Inflammatory macrophage treated with lipopolysaccharide for 4 hours (primary cell): ENCODE measurements at places on chromosomes 2 and 18.

DNA sequence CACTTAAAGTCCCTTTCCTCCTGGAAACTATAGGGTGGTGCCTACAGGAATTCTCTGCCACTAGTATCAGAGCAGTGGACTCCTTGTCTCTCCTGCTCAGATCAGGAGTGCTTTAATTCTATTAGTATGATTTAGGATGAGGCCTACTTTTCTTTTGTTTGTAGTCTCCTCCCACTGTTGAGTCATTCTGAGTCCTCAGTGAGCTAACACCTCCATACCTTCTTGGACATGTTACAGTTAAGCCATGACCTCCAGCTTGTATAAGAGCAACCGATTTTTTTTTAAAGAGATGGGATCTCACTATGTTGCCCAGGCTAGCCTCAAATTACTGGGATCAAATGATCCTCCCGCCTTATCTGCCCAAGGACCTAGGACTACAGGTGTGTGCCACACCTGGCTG is 48.7 kb upstream of the OTOF start:
- DNase-seq = no peak

- no peak for DNase-seq
Observed at GRCh38 chr2:148981781-148982180, 56.7 kb upstream of the LYPD6B start.

GRCh38 chr2:241344925-241345651 is 11.0 kb upstream of the FARP2 start:
- no peak for DNase-seq

DNA sequence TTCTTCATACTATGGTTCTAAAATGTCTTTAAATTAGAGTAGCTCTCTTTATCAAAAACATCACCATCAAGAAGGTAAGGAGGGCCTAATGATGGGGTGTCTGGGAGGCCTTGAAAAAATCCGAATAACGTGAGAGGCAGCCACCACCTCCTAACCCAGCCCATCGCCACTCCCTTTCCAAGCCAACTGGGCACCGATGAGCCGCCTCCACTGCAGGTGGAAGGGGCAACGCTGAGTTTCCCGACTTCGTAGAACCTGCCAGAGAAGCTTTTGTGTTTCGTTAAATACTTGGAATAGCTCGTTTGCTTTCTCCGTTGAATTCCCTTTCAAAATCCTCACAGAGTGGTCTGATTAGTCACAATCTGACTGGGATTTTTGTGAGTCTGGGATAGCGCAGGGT is 22.0 kb upstream of the RPL31 start:
- DNase-seq = no peak

GRCh38 chr2:197277794-197278193 is 32.8 kb downstream of the ANKRD44 start:
- DNase-seq = no peak

GRCh38 chr2:81266106-81266505 is 961.6 kb upstream of the LRRTM1 start:
- no peak for DNase-seq

DNA sequence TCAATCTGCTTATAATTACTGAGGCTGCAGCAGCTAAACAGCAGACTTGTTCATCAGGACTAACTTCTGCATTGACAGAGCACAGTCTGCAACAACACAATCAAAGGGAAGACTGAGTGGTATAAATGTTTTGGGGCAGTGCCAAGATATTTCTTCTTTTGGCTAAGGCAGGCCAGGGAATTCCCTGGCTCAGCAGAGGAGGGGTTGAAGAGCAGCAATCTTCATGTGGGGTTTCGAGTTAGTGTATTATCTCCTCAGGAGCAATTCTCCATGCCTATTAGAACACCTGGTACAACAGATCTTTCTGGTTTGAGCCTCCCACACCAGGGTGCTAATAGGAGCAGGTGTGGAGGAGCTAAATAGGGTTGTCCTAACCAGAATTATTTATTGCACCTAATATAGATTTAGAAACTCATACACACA is 103.0 kb upstream of the STK17B start:
- peak; percentile 46 for DNase-seq

- DNase-seq = no peak
Observed at GRCh38 chr2:152550386-152550785, 166.9 kb downstream of the PRPF40A start.

GRCh38 chr2:180370511-180371205 is 363.6 kb upstream of the CWC22 start:
- DNase-seq = no peak

- DNase-seq = no peak
Observed at GRCh38 chr18:4586731-4587130, 131.6 kb upstream of the DLGAP1 start.

DNA sequence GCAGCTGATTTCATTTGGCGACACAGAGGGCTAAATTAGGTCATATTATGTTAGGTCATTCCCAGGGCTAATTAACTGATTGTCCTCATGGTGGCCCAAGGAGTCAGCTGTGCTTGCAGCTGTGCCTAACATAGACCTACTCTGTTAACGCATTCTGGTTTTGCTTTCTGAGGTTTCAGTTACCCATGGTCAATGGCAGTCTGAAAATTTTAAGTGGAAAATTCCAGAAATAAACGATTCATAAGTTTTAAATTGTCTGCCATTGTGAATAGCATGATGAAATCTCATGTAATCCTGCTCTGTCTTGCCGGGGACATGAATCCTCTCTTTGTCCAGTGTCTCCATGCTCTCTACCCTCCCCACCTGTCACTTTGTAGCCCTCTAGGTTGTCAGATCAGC is 168.7 kb downstream of the KCNS3 start:
- DNase-seq = no peak

DNA sequence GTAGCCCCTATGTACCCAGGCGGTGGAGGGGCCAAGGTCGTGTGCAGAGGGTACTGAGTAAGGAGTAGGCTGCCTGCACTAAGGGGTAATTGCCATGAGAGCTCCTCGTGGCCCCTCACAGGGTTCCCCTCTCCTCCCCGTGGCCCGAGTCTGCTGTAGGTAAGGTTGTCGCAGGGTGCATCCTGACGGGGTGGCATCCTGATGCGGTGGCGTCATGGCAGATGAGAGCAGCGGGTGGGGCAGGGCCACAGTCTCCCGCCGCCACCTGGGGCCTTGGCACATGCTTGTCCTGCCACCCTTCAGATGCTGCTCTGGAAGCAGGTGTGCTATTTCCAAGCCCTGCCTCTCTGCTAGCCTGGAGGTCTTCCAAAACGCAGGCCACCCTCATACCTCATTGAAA is 89.7 kb downstream of the EIPR1 start:
- DNase-seq = no peak

DNA sequence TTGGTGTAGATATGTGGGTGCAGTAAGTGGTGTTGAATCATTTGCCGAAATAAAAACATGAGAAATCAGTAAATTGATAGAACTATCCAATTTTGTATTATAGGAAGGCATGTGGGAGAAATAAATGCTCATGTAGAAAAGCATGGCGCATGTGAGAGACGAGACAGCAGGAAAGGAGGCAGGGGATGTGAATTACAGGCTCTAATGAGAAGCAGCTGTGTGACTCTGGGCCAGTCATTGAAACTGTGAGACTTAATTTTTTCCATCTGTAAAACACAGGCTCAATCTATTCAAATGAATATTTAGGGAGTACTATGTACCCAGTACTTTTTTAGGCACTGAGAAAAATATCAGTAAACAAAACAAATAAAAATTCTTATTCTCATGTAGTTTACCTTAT is 42.6 kb upstream of the MAP3K20 start:
- DNase-seq = no peak

GRCh38 chr2:128454980-128455720 is 136.5 kb upstream of the HS6ST1 start:
- DNase-seq = no peak

DNA sequence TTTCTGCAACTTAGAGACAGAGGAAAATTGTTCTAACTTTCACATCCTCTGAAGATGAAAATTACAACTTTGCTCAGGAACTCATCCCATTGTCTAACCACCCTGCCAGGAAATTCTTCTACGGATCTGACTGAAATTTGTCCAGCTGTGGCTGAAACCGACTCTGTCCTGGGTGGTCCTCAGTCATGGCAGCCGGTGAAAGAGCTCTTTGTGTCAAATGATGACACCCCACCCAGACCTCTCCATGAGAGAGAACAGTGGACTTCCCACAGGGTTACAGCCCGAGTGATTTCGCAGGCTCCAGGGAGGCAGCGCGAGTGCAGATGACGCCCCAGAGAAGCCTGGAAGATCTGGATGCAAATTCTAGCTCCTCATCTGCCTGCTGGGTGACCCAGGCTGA is 65.1 kb upstream of the TRIB2 start:
- no peak for DNase-seq

- DNase-seq = peak; percentile 14
Observed at GRCh38 chr18:75727456-75727855, 300.0 kb upstream of the SMIM21 start.

GRCh38 chr2:9107168-9108025 is 99.2 kb upstream of the ASAP2 start:
- DNase-seq = no peak

GRCh38 chr18:44679914-44680272 is 795 bp upstream of the SETBP1 start:
- DNase-seq = peak; percentile 26

GRCh38 chr2:43075054-43075593 is 151.3 kb downstream of the ZFP36L2 start:
- no peak for DNase-seq

DNA sequence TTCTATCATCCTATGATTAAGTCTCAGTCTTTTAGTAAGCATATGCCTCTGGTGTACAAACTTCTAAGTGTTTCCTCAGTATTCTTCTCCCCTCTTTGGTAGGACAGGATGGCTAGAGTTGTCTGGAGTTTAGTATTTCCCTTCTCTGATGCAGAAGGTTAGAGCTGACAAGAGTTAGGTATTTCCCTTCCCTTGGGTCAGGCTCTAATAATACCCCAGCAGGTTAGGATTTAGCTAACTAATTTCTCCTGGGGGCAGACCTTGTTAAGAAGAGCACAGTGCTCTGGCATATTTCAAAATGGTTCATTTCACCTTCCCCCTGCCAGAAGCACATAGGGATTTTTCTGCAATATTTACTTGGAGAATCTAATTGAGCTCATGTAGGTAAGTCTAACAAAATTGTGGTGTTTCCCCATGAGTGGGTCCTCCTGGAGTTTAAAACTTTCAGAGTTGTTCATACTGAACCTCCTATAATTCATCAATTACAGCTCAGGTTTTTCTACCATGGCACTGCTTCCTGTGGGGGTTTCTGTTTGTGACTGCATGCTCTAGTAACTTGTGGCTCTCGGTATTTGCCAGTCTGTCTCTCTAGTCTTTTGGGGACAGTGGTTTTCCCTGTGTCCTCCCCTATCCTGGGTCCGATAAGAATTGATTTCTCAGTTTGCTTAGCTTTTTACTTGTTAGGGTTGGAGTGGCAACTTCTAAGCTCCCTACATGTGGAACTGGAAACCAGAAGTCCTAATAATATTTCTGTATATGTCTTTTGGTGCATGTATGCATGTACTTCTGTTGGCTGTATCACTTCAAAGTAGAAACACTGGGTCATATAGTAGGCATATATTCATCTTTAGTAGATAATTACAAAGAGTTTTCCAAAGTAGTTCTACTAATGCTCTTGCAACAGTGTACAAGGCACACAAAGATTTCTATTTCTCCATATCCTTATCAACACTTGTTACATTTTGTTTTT is 77.7 kb downstream of the GDF7 start:
- DNase-seq = no peak

- DNase-seq = peak; percentile 21
Observed at GRCh38 chr2:217905896-217906295, 96.9 kb downstream of the TNS1 start.

- DNase-seq = peak; percentile 52
Observed at GRCh38 chr18:50820901-50821520, 1.2 kb upstream of the MRO start.

GRCh38 chr2:146317959-146318358 is 1526.9 kb upstream of the ACVR2A start:
- DNase-seq = peak; percentile 18

- no peak for DNase-seq
Observed at GRCh38 chr18:51020536-51020935, 9.5 kb upstream of the SMAD4 start.

DNA sequence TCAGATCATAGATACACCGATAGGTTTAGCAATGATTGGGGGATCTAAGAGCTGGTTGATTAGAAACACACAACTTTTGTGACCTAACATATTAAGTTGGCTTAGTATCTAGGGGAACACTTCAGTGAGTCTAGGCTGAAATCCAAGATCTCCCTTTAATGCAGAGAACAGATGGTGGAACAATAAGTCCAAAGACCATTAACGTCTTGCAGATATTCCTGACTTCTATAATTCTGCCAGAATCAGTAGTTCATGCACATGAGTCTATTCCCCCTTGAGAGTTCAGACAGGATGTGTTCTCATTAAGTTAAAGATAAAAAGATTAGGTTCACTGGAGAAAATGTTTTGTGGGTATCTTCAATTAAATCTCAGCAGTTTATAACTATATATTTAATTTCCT is 506.5 kb downstream of the TSN start:
- DNase-seq = no peak

- DNase-seq = no peak
Observed at GRCh38 chr2:218326315-218326714, 30.3 kb upstream of the CATIP start.

DNA sequence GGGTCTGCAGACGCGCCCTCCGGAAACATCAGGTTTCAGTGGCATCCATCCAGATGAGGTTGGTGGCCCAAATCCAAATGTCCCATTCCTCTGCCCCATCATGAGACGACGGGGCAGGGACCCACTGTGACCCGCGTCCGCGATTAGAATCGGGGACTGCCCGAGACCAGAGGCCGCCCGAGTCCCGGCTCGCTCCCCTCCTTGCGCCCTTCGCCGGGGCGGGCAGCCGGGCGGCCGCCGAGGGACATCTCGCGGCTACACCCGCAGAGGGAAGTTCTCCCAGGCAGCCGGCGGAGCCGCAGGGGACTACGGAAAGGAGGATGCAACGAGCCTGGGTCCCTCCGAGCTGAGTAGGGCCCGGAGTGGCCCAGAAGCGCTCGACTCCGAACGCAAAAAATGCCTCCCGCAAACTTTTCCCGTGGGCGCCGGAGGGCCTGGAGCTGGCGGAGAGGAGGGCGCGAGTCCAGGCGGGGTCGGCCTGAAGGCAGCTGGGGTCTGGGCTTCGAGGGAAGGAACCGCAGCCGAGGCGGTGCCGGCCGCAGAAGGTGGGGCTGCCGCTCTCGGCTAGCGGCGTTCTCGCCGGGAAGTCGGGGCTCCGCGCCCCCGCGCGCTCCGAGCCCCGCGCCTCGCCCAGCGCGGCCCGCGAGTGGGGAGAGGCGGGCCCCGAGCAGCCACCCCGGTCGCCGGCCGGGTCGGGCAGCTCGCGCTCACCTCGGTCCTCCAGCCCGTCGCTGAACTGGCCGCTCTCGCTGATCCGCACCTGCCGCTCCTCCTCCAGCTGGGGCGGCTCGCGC is 580 bp downstream of the TMEM163 start:
- DNase-seq = peak; percentile 42

GRCh38 chr18:61201511-61201910 is 131.7 kb upstream of the CDH20 start:
- DNase-seq = no peak

DNA sequence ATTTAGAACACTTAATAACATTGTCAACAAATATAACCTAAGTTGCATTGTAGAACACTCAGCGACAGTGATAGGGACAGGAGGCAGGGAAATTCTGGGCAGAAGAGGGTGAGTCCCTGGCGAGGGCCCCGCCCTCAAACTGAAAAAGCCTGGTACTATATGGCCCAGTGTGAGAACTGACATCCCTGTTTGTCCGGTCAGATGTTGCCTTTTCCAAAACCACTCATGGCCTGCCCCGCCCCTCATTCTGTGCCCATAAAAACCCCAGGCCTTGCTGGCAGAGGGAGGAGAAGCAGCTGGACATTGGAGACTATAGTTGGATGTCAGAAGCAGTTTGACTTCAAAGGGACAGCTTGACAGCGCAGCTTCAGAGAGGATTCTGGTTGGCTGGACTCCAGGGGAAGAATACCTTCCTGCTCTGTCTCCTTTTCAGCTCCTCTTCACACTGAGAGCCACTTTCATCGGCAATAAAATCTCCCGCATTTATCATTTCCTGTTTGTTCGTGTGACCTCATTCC is 47.0 kb downstream of the FAM117B start:
- DNase-seq = no peak
